ENCODE measurements at places on chromosomes 1 and 21. TPM values are rescaled to one million over a fixed set of nuclear protein-coding genes. Genes with fewer than 3 reads are reported as not detected.
A peak's percentile ranks its signal among the peaks of the same experiment; 100 is the strongest.

DNA sequence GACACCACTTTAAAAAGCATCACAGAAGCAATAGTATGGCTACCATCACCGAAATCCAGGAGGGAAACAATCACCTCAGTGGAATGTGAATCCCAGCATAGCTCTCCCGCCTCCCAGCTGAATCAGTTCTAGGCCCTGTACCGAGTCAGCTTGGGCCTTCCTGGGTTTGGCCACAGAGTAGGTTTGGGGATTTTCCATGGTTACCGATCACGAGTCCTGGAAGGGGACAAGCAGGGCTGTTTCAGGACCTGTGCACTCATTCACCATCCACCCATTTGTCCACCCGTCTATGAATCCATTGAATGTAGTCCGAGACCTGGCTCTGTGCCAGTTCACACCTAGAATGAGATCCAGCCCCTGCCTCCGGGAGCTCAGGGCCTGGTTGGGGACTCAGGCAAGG lies 94.2 kb downstream of the ARHGEF10L start:
- no peak for DNase-seq

Gene CCDC28B
- 8.0 TPM for polyA plus RNA-seq

- peak; percentile 85 for DNase-seq
These were observed 9.8 kb upstream of the SFN start for GRCh38 chr1:26853156-26853555.

DNA sequence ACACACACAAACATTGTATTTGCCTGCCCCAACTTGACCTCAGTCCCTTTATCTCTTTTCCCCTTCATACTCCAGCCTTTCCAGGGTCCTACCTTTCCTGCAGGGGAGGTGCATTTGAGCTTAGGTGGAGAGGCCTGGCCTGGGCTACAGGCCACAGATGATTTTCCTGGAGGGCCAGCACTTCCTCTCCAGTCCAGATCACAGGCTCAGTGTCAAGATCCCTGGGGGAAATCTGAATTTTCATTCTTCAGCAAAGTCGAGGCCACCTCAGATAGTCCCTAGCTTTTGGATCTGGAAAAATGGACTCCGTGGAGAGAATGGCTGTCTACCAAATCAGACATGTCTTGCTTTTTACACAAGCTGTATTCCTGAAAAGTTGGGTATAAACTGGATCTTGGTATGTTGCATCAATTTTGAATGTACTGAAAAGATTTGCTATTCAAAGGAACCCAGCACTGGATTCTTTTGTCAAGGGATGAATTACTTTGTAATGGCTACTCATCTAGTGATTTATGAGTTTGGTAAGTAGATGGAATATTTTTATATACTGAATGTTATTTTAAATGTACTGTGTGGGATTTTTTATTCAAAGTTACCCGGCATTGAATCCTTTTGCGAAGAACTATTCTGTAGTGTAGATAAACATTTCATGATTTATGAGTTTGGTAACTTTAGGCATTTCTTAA lies 78.7 kb downstream of the DDR2 start:
- no peak for DNase-seq

GRCh38 chr1:162369571-162369970 lies 7.1 kb downstream of the SPATA46 start:
- DNase-seq: no peak

DNA sequence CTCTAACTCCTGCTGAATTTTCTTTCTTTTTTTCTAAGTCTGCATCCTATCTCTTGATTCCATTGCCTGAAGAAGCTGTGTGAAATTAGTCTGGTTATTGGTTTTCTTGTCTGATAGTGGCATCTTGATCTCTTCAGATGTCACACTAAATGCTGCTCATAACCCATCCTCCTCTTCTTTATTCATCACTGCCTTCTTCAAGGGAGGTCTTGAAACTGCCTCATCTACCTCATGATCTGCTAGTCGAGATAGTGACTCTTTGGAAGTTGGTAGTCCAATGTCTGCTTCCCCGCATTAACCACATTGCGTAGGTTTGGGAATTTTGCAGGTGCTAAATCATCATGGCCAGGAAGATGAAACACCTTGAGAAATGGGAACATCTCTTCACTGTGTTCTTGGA lies 15.7 kb downstream of the DYRK3 start:
- DNase-seq: no peak

DNA sequence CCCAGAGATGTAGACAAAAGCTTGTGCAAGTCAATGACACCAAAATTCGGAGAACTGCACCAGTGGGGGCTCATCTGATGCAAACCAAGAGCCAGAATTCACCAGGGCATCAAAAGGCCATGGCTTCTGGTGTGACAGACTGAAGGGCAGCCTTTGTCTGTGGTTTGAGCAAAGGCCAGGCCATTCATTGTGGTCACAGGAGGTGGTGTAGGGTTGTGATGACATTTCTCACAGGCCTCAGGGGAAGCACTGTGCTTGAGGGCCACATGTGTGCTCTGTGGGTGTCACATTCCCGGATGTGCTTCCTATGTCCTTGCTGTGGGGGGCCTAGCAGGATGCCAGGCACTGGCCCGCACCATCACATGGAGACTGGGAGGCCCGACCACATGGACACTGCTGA lies 22.5 kb upstream of the KCNE1 start:
- no peak for DNase-seq

Gene AVPR1B
- not detected for polyA plus RNA-seq

Gene TNNI3K
- 3.1 TPM for polyA plus RNA-seq

DNA sequence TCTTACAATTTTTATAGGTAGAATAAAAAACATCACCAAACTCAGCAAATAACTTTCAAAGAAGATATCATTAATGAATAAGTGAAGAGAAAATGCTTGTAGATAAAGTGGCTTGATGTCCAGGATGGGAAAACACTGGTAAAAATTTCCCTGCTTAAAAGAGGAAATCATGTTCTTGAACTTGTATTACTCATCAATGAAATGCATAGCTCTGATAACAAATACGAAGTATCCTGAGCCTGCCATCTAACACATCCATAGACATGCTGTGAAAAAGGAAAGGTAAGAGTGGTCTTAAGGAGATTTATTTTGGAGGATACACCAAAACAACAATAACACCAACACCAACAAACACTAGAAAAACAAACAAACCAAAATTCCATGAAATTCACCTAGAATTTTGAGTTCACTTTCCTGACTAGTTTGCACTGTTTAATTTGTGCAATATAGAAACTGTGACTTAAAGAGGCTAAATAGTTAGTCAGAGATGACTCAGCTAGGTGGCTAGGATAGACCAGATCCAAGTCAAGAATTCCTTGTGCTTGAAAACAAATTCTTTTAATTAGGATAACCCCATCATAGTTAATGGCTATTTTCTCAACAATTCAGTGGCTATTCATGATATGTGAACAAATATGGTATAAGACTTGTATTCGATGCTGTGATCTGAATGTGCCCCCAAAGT lies 179.8 kb upstream of the KCNK2 start:
- no peak for DNase-seq

Gene CRYBG2
- polyA plus RNA-seq: 5.3 TPM

DNA sequence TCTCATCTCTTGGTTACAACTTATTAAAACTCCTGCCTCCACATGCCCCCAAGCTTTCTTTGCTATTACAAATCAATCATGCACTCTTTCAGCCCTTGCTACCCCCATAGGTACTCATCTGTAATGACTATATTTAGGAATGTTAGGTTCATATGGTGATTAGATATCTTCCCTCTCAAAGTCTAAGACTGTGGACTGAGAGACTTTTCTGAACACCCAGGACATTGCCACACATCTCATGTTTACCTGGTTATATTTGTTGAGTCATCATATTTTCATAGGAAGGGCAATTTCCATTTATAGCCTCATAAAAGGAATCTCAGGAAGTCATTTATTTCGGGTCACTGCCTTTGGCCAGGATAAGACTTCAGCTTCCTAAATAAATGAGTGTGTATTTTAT lies 81.5 kb upstream of the LPGAT1 start:
- no peak for DNase-seq

Gene OPTC
- not detected for polyA plus RNA-seq

Gene SLC30A2
- not detected for polyA plus RNA-seq

DNA sequence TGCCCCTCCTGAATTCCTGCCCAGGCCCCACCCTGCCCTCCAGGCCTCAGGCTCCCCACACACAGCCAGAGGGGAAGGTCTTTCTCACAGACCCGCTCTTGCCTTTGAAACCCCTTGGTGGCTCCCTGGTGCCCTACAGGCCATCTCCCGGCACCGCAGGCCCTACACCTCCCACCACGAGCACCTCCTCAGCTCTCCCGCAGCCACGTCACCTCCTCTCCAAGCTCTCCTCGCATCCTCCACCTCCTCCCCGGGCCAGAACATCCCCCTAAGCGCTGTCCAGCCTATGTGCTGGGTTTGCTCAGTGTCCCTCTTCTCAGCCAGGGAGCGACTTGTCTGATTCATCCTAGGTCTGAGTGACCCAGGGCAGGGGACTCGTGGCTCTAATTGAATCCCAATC lies 66.4 kb downstream of the DMRTB1 start:
- no peak for DNase-seq

DNA sequence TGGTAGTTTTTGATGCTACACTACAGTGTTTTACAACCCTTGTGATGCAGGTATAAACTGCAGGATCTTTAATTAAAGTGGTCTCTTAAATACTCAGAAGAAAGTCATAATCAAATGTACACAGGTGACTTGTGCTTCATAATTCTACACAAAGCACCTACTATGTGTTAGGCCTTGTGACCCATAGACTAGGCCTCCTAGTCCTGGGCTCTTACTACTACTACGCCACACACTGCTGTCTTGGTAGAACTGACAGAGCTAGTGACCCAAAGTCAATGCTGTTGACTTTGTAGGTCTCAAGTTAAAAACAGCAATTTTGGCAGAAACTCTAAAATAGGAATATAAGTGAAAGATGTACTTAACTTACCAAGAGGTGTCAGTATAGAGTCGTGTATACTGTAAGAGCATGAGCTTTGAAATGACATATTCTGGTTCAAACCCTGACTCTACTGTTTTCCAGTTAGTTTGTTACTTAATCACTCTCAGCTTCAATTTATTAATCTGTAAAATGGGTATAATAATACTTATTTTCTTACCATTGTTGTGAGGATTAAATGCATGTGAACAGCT lies 48.6 kb upstream of the LMO4 start:
- DNase-seq: no peak

- no peak for DNase-seq
These were observed 93.3 kb downstream of the TBX15 start for GRCh38 chr1:118894836-118895235.

DNA sequence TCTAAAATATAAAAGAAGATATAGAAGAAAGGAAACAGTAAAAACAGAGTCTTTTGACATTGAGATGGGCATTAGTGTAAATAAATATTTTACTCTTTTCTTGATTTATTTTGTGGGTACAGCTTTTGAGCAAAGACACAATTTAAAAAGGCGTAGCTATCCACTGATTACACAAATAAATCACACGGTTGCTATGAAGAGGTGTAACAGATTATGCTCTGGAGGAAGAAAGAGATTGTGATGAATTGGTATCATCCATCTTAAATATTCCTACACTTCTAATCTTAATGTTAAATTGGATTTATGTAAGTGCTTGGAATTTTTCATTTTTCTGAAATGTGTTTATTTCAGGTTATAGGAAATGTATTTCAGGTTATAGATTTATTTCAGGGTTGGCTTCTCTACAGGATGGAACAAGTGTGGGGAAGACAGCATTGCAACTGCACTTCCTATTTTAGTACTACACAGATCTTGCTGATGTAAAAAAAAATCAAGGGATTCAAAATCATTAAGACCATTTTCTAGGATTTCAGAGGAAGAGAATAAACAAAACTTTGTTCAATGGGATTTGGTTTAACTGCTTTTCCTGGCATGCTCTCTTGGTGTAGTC lies 15.3 kb downstream of the XCL1 start:
- DNase-seq: no peak

GRCh38 chr1:164601399-164602100 lies 42.6 kb downstream of the PBX1 start:
- DNase-seq: no peak

Gene CYP4Z1
- not detected for polyA plus RNA-seq

DNA sequence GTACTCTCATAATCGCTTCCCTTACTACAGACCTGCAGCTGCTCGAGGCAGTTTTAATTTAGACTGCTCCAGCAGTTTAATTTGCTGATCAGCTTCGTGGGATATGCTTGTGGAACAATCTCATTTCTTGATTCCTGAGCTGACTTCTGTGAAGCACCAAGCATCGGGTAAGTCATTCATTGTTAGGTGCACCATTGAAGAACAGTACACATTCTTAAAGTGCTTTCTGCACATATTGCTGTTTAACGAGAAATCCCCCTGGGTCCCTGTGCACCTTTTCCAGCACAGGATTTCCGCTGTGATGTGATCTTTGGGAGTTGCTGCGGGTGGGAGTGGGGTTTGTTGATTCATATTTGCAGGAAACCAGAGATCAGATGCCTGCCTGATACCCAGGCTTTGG lies 9.1 kb downstream of the GALNT2 start:
- no peak for DNase-seq

- no peak for DNase-seq
These were observed 29.4 kb upstream of the IFNLR1 start for GRCh38 chr1:24216276-24217074.

GRCh38 chr1:18010945-18011344 lies 96.7 kb upstream of the IGSF21 start:
- DNase-seq: no peak
